GM12878 (cell line): ENCODE measurements at places on chromosomes 11 and 22.

DNA sequence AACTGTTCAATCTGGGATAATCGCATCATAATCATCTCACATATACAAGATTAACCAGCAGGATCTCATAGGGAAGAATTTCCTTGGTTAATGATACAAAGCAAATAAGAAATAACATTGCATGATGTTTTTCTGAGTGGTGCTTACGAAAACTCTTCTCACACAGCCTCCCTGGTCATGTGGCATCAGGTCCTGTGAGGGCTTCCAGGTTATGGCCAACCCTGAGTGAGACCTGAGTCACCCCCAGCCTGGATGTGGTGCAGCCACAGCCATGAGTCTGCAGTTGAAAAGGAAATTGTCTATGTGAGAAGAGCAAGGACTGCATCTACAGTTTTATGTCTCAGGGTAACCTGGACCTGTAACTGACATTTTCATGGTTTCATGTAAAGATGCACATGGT is 90.5 kb upstream of the XKR3 start:
- DNase-seq: no peak

DNA sequence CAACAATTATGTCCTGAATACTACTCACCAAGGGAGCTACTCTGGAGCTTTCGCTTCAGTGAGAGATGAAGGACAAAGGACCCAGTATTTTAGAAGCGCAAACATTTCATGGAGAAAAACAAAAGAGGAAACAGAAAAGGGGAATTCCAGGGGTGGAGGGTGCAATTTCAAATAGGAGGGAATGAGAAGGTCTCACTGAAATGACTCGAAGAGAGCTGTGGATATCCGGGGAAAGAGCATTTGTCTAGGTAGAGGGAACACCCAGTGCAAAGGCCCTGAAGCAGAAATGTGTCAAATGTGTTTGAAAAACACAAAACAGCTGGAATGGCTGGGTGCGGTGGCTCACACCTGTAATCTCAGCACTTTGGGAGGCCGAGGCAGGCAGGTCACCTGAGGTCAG is 2.4 kb downstream of the RPS19BP1 start:
- no peak for DNase-seq

GRCh38 chr11:64959498-64959897 is 12.4 kb downstream of the MAJIN start:
- no peak for DNase-seq

- DNase-seq: no peak
Measured at GRCh38 chr11:30346068-30346688, 23.3 kb downstream of the ARL14EP start.

DNA sequence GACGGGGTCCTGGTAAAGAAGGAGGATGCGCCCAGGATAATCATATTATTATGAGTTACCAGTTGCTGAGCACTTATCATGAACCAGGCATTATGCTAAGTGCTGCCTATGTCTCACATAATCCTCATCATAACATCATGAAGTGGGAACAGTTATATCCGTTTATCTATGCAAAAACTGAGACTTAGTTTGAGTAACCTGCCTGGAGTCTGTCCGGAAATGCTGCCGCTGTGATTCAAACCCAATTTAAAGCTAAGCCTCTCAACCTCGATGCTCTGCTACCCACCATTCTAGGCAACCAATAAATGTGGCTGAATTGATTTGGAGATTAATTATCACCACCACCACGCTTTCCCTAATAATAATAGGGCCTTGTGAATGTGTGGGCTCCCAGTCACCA is 111.5 kb upstream of the CLMP start:
- DNase-seq: no peak

GRCh38 chr11:34792814-34793258 is 123.3 kb downstream of the APIP start:
- no peak for DNase-seq

DNA sequence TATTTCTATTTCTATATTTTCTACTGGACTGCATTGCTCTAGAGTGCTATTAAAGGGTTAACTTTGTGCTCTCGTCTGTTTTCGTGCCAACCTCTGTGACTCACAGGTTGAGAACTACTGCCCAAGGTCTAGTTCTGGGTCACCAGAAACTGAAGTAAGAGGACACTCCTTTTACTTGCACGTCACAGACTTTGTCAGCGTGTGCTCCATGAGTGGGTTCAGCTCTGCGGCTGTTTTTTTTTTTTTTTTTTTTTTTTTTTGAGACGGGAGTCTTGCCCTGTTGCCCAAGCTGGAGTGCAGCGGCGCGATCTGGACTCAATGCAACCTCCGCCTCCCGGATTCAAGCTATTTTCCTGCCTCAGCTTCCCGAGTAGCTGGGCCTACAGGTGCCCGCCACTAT is 49.8 kb downstream of the CLMP start:
- no peak for DNase-seq

- no peak for DNase-seq
Measured at GRCh38 chr22:19717691-19718455, 3.6 kb downstream of the SEPTIN5 start.

DNA sequence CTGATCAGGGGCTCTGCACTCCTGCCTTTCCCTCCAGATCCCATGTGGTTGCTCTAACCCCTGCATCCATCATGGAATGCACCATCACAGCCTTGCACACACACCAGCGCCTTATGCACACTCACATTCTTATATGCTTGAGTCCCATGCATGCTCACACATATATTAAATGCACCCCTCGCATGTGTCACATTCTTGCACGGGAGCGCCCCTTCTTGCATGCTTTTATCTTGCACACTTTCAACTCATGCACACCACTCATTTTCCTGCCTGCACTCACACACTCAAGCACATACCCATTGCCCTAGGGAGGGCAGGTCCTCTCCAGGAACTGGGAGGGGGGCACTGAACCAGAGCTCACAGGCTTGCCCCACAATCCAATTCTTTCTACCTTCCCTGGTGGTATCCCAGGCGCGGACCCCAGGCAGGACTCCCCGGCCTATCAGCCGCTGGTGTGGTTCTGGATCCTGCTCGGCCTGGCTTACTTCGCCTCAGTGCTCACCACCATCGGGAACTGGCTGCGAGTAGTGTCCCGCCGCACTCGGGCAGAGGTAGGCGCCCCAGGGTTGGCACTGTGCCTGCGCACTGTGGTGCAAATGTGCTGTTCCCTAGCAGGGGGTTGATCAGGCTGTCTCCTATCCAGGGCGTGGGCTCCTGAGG is 2.3 kb upstream of the CATSPERZ start:
- no peak for DNase-seq

DNA sequence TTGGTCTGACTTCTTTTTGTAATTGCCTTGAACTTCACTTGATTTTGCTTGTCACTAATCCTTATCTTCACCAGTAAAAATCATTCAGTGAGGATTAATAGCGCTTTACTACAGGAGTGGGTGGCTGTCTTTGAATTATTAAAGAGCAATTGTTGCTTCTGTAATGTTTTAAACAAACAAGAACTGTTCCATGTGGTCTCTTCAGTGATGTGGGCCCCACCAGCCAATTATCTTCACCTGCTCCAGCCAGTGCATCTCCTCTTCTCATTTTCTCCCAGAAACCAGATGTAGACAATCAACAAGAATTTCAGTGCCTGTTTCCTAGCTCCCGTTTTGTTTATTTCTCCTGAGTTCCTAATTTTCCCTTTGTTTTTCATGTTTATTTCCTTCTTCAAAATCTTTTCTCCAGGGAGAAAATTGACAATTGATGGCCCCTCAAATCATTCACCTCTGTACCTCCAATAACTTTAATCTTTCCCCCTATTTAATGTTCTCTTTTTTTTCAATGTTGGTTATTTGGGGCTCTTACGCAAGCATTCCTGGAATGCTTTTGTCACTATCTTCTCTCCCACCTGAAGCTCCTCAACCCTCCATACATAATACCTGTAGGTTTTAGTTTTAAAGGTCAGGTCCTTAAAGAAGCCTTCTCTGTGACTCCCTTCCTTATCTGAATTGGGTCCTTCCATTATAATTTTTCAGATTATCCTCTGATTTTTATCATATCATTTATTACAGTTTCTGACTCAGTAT is 115.1 kb downstream of the ARFGAP2 start:
- no peak for DNase-seq

- DNase-seq: no peak
Measured at GRCh38 chr11:103043826-103044678, 47.9 kb downstream of the DCUN1D5 start.

- DNase-seq: no peak
Measured at GRCh38 chr22:45925811-45926351, 51.1 kb downstream of the WNT7B start.

DNA sequence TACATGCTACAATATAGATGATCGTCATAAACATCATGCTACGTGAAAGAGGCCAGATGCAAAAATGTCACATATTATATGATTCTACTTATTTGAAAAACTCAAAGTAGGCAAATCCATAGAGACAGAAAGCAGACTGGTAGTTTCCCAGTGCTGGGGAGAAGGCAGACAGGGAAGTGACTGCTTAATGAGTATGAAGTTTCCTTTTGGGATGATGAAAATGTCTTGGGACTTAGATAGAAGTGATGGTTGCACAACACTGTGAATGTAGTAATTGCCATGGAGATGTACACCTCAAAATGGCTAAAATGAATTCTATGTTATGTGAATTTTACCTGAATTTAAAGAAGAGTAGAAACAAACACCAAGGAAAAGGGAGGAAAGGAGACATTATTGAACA is 45.2 kb upstream of the EHF start:
- DNase-seq: no peak

GRCh38 chr11:74203966-74204365 is 32.9 kb downstream of the PPME1 start:
- DNase-seq: no peak

DNA sequence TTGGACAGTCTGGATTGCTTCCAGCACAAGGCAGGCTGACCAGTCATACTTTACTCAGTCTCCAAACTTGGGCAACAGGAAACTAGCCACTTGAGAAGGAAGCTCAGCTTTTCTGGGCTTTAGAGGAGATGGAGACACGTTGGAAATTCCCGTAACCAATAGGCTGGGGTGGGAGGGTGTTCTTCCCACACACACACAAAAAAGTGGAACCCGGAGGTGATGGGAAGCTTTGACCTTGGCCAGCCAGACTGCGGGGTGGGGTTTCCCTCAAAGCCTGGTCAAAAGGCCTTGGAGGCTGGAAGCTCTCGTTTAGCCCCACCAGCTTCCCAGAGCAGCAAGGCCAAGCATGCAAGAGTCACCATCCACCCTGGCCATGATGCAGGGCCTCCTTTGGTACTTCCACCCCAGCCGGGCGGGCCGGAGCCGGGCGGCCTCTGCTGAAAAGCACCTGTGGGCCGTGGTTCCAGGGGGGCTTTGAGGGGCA is 126.2 kb downstream of the BCR start:
- DNase-seq: no peak

DNA sequence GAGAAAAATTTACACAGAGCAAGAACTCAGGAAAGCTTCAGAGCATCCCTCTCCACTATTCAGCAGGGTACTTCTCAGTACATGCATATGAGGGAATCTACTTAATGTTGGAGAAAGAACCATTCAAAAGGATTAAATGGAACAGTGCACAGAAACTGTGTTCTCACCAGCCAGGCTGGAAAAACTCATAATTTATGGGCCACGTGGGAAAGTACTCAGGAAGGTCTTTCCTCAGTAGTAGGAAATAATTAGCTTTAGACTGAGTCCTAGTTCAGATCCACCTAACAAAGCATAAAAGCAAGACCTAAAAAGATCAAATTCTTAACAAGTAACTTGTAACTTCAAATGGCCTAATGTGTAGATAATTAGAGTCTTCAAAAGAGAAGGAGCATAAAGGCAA is 134.0 kb downstream of the FAM76B start:
- no peak for DNase-seq

DNA sequence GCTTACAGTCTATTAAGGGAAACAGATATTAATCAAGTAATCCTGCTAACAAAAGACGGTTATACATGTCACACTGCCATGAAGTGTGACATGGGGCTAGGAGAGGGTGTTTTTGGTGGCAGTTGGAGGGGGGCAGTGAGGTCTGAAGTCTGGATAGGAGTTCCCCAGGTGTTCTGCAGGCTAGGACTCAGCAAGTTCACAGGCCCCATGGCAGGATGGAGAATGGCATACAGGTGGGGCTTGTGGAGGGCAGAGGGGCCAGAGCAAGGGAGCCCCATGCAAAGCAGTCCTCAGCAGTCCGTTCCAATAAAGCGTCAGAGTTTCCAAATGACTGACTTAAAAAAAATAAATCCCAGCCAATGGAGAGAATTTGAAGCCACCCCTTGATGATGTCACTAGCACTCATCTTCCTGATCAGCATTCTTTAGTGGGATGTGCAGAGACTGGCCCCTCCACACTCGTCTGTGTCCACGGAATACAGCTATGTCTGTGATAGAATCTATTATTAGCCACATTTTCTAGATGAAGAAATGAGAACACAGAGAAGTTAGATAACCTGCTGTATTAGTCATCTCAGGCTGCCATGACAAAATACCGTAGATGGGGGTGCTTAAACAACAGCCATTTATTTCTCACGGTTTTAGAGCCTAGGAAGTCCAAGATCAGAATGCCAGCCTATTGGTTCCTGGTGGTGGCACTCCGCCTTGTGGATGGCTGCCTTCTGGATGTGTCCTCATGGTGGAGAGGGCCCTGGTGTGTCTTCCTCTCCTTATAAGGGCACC is 32.6 kb downstream of the PRDM11 start:
- no peak for DNase-seq
